ENCODE measurements at places on chromosomes 11 and 22.
A peak's percentile ranks its signal among the peaks of the same experiment; 100 is the strongest.

DNA sequence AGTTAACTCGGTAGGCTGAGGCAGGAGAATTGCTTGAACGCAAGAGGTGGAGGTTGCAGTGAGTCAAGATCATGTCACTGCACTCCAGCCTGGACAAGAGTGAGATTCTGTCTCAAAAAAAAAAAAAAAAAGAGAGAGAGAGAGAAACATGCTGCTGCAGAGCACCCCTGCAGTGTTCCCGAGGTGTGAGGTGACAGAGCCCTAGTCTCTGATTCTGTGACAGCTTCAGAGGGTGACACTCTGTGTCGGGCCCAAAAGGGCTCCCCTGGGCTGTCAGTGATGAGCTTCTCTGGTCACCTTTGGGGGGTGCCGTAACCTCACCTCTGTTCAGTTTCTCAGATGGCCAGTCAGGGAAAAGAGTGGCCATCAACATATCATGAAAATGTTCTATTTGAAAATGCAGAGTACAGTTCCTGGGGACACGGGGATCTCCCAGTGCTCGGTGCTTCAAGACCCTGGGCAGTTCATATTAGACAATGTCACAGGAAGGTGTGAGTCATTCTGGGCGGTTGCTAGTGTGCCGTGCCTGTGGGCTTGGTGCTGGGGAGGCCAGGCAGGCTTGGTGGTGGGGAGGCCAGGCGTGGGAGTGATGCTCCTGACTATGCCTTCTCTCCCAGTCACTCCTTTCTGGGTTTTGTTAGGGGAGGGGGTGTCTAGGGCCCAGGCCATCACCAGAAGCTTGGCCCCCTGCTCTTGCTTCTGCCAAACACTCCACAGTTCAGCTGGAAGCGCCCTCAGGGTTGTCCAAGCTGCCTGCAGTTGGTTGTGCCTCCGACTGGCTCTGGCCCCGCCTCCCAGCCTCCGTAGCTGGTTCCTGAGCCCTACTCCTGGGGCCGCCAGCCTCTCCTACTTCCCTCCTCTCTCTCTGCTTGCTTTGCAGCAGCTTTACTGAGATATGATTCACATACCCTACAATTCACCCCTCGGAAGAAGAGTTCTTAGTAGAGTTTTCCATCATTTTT lies 52.5 kb upstream of the CLDN5 start:
- DNase-seq = peak; percentile 20

GRCh38 chr11:114562166-114562916 lies 2.7 kb upstream of the NXPE1 start:
- peak; percentile 14 for DNase-seq

DNA sequence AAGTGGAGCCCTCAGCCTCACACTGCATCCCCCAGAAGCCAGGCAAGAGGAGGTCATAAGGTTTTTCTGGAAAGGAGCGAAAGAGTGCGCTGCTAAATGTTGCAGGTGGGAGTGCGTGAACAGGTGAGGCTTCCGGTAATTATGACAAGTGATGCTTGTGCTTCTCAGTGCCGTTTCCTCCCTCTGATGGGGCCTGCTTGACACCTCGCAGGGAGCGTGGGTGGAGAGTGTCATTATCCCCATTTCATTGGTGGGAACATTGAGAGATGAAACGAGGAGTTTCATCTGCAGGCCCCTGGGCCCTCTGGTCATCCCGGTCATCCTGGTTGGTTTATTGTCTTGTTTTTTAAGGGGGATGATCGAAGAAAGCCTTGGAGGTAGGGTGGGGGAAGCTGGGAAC lies 57.5 kb downstream of the BCR start:
- no peak for DNase-seq

DNA sequence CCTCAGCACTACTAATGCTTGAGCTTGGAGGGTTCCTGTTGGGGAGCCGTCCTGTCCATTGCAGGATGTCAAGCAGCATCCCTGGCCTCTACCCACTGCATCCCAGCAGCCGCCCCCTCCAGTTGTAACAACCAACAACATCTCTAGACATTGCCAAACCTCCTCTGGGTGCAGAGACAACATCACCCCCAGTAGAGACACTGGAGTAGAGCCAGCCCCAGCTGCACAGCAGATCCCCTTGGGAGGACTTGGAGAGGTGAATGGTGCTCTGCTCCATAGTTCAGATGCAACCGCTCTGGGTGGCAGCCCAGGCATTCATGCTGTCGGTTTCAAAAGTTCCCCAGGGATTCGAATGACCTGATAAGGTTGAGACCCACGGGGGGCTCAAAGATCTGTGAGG lies 259.0 kb downstream of the MN1 start:
- DNase-seq = no peak

GRCh38 chr11:75553889-75554257 lies 8.2 kb upstream of the SERPINH1 start:
- DNase-seq = no peak

- no peak for DNase-seq
These were observed 22.3 kb downstream of the ARHGAP42 start for GRCh38 chr11:100709233-100709957.

DNA sequence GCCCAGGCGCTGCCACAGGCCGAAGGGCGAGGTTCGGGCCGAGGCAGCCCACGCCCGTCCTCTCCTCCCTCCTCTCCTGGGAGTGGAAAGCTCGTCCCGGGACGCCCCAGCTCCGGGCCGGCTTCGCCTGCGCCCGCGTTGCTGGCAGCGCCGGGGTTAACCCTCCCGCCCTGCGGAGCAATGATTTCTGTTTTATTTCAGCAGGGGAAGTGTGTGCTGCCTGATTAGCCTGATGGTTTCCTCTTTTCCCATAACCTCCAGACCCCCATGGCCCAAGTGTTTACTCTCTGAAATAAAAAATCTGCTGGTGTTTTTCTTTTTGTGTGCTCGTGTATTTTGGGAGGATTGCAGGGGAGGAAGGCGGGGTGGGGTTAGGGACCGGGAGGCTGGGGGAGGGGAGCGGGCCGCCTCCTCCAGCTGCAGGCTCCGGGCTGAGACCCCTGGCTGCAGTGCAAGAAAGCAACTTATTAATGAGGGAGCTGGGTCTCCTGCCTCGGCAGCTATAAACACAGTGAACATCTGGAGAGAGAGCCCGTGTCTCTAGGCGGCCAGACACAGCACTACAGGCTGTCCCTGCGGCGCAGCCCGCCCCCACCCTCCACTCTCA lies 38.6 kb downstream of the ETS1 start:
- DNase-seq = no peak

All from AG09309 (cell line).